ENCODE measurements at places on chromosomes 4 and X. TPM values are rescaled to one million over a fixed set of nuclear protein-coding genes. Genes with fewer than 3 reads are reported as not detected.

SOX3 gene
- total RNA-seq = not detected

METAP1 gene
- total RNA-seq = 53.7 TPM

OTUD6A gene
- total RNA-seq = not detected

PABPC5 gene
- 0.55 TPM for total RNA-seq

SMAD1 gene
- total RNA-seq = 47.4 TPM

GAGE12E gene
- not detected for total RNA-seq

FRG2 gene
- not detected for total RNA-seq

FREM3 gene
- not detected for total RNA-seq

PPEF2 gene
- total RNA-seq = 0.43 TPM

CSN2 gene
- total RNA-seq = not detected

NAA11 gene
- total RNA-seq = not detected

GRCh38 chr4:175229154-175229553 lies 311.0 kb downstream of the ADAM29 start:
- no peak for DNase-seq

DNA sequence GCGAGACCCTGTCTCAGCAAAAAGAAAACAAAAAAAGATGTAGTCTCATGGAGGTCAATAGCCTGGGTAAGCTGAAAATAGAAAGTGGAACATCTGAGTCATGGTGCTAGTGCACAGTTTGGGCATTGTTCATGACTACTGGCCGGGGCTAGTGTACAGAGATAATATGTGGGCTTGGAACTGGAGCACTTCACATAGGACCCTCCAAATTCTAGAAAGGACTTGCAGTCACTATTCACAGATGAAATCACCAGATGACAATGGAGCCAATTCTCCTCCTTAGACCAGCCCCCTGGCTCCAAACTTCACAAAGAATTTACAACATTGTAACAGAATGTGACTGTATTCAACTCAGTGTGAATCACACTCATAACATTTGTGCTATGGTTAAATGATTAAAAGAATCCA lies 367.8 kb upstream of the SLC7A11 start:
- DNase-seq = no peak

GRCh38 chrX:55767100-55767499 lies 49.6 kb downstream of the RRAGB start:
- no peak for DNase-seq

DNA sequence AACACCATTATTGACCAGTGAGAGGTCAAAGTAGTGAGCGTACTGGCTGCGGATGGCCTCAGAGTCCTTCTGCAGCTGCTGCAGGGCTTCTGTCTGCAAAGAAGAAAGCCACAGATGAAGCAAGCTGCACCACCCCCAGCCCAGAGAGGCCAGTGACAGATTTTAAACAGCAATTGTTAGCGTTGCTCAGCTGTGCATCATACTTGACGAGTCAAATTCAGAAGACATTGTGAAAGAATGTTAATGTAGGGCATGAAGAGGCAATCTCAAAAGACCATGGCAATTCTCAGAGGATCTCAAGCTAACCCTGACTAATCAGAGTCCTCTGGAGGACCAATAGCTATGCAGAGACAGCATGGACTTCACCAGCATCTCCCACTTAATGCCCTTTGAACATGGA lies 16.6 kb downstream of the DKC1 start:
- DNase-seq = no peak

DNA sequence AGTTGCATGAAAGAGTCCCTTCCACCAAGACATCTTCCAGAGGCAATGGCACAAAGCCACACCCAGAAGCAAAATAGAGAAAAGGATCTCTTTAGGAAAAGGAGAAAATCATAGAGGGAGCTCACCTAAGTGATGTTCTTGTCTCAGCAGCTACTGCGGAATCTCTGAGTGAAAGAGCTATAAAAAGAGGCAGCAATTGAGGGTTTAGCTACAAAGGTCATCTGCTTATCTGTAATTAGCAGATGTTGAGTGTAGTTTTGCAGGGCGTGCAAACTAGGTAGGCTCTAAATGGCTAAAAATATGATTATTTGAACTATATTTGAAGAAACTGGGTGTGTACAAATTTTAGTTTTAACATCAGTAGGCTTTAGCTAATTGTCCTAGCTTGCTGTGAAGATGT lies 276.0 kb downstream of the HS3ST1 start:
- DNase-seq = no peak

DNA sequence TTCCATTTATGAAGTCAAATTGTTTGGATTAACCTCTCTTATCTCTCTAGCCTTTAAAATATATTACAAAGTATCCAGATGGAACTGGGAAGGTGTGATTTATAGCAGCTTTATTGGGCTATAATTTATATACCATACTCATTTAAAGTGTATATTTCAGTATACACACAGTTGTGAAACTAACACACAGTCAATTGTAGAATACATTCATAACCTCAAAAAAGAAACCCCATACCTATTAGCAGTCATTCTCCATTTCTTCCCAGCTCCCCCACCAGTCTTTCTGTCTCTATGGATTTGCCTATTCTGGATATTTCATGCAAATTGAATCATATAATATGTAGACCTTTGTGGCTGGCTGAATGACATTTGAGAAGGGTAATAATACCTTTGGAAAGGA lies 7.6 kb upstream of the NAP1L5 start:
- DNase-seq = no peak

- no peak for DNase-seq
These were observed 98.2 kb downstream of the MAGEC1 start for GRCh38 chrX:142001934-142002333.

GRCh38 chrX:106898462-106898861 lies 4.7 kb downstream of the RIPPLY1 start:
- no peak for DNase-seq

DNA sequence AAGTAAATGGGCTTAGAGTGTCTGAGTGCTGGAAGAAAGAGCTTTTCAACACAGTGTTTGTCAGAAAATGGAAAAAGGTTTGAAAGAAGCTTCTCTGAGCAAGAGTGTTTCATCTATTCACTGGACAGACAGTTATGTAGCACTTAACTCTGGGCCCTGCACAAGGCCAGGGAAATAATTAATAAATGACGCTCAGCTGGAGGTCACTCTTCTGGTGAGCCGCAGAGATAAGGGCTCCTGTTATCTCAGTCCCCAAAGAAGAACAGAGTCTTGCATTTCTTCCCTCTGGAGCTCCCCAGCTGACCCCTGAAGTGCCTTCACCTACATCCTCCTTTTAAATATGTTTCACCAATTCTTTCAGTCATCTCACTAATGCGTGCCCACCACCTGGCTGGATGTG lies 90.4 kb downstream of the SLC16A2 start:
- no peak for DNase-seq

DNA sequence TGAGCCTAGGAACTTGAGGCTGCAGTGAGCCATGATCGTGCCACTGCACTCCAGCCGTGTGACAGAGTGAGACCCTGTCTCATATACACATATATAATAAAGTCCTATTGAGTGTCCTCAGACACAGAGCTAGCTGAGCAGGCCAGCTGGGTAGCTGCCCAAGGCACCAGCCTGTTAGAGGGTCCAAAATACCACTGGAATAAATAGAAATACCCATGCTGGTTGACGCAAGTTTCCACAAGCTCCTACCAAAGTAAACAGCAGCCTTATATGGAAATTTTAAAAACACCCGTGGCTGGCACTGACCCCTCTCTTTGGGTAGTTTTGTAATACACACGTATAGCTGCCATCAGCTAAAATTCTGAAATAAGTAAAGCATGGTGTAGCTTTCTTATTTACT lies 348.6 kb downstream of the BCOR start:
- DNase-seq = no peak

DNA sequence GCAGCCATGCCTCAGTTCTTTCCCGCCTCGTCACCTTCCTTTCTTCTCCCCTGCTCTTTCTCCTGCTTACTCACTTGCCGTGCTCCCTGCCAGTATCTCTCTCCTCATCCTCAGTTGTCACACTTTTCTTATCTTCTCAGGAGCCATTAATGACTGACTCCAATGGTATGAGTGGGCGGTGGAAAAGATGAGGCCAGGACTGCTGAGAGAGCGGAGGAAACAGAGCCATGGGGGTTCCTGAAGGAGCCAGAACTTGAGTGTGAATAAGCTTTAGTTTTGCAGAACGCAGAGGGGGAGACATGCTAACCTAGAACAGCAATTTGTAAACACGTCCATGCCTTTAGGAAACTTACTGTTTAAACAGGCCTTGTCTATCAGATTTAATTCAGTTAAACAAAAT lies 126.5 kb downstream of the CHIC2 start:
- no peak for DNase-seq

DNA sequence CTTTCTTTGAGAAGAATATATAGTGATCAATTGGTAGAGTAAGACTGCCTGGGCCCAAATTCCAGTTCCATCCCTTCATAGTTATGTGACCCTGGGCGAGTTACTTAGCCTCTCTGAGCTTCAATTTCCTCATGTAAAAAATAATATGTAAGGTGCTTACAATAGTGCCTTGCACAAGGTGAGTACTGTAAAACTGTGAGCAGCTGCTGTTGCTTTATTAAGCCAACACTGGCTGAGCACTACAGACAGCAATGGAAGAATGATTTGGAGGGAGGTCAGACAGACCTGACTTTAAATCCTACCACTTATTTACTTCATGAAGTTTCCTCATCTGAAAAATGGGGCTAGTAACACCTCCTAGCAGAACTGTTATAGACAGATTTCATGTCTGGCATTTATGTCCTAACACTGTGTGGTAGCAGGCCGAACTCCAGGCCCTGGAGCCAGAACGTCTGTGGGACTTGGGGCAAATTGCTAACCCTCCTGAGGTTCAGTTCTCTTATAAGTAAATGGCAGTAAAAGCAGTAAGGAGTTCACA lies 53.8 kb downstream of the RNF150 start:
- no peak for DNase-seq

- no peak for DNase-seq
These were observed 40.1 kb downstream of the OFD1 start for GRCh38 chrX:13774696-13775095.

DNA sequence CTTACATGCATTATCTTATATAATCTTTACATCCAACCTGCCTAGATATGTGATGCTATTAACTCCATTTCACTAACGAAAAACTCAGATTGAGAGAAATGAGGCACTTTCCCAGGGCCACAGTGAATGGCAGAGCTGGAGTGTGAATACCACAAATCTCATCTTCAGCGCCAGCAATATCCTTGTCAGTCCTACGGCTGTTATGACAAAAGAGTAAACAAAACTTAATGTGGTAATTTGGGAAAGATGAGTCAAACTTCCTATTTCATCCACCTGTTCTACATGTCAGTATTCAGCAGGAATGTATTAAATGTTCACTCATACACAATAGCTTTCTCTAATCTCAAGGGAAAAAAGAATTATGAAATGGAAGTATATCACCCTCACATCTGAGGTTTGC lies 56.9 kb downstream of the FAT1 start:
- DNase-seq = no peak

- no peak for DNase-seq
These were observed 136.4 kb upstream of the FAM9C start for GRCh38 chrX:13180807-13181206.

- DNase-seq = no peak
These were observed 583.0 kb downstream of the BCOR start for GRCh38 chrX:39514801-39515200.

DNA sequence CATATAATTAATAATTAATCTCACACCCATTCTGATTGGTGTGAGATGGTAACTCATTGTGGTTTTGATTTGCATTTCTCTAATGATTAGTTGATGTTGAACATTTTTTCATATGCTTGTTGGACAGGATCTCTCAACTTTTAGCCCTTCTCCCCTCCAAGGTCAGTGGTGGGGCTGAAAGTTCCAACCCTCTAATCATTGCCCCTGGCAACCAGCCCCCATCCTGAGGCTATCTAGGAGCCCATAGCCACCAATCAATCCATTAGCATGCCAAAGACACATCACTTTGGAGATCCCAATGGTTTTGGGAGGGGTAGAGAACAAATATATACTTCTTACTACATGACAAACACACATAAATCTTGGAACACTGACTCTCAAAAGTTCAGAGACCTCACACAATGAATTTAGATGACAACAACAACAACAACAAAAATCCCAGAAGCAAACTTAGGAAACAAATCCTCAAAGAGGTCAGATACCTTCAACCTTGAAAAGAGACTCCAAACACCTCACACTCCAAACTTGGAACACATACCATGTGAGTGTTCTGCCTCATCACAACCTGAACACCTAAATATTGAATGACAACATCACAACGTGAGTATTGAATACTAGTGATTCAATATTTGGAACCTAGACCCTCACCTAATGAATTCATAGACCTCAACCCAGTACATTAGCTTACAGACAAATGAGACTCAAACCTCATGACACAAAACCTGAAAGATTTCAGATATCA lies 19.0 kb upstream of the PAGE4 start:
- DNase-seq = no peak

DNA sequence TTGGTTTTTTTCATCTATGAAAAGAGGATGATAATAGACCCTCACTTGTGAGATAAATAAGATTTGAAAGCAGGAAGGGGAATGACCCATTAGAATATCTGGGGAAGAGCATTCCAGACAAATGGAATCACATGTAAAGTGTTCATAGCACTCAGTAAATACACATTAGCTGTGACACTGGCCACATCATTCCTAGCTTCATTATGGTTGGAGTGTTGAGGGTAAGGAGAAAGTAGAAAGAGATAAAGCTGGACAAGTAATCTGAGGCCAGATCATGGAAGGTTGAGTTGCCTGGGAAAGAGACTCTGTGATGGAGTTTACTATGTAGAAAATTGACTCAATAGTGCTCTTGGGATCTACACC lies 6.9 kb upstream of the PGRMC1 start:
- DNase-seq = no peak

DNA sequence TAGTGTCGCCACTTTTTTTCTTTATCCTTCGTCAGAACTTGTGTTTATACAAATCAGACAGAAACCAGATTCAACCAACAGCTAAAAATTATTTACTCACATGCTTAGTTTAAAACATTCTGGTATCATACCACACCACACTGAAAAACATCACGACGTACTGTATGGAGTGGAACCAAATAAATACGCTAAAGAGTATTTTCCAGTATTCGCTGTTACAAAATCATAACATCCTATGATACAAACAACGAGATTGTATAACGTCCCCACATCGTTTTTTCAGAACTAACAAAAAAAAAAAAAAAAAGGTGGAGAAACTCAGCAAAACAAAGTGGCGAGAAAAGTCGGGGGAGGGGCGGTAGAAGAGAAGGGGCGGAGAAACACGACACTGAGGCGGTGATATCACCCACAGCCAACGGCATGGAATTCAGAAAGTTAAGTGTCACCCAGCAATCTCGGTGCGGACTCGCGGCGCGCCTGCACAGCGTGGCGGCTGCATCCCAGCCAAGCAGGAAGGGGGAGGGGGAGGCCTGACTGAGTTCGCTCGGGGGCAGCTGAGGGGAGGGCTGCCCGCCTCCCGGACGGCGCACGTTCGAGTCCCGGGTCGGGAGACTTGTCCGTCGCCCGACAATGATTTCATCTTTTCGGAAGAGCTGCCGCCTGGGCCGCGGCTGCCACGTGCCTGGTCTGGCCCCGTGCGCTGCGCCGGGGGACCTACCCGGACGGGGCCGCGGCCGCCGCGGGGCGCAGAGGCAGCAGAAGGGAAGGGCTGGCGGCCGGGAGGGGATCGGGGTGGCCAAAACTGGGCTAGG lies 920 bp downstream of the SETD7 start:
- peak; percentile 89 for DNase-seq

Data from mucosa of descending colon (tissue), 3 donors.